ENCODE measurements at places on chromosomes 5 and 9.

- no peak for DNase-seq
Measured at GRCh38 chr9:135777623-135778177, 75.7 kb downstream of the KCNT1 start.

- DNase-seq, result no peak
Measured at GRCh38 chr9:97769208-97769607, 72.1 kb upstream of the XPA start.

- no peak for DNase-seq
Measured at GRCh38 chr5:65791712-65792673, 70.0 kb downstream of the NLN start.

GRCh38 chr9:110825950-110826349 lies 157.4 kb downstream of the MUSK start:
- DNase-seq, result no peak

DNA sequence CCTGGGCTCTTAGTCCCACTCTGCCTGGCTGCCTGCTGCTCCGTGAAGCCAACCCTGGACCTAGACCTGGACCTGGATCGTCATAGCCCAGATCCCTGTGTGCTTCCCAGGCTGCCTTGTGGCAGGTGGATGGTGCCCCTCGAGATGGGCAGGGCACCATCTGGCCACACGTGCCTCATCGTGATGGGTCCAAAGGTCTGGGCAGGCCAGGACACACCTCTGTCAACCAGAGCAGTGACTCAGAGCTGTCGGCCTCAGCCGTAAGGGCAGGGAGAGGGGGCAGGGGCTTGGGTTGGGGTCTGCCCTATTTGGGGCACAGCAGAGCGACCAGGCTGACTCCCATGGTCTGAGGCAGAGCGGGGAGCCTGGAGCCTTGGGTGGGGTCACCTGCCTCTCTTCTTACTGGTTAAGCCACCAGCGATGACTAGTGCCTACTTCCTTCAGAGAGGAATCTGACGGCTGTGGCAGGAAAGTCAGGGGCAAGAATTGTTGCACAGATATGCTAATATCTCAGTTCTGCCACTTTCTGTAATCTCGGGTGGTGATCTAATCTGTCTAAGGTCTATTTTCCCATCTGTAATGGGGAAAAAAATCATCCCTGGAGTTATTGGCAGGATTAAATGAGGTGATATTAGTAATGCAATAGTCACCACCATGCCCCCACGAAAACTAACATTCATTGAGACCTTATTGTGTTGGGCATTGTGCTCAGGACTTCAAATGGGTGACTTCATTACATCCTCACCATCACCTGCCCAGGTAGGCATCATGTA lies 3.2 kb upstream of the CDHR2 start:
- DNase-seq, result no peak

DNA sequence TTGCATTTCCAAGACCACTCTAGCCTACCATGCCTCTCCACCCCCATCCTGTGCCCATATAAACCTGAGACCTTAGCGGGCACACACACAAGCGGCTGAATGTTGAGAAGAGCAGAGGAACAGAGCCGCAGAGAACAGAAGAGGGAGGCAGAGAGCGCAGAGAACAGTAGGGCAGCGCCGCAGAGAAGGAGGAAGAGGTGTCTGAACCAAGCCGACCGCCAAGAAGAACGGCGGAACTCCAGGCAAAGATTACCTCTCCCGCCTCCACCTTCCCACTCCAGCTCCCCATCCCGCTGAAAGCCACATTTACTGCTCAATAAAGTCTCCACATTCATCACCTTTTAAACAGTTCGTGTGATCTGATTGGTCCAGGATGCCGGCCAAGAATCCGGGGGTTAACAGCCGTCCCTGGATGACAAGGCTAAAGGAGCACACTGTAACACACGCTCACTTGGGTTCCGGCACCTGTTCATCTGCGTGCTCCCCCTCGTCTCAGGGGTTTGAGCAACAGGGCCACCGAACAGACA lies 33.2 kb downstream of the GRIN3A start:
- no peak for DNase-seq

DNA sequence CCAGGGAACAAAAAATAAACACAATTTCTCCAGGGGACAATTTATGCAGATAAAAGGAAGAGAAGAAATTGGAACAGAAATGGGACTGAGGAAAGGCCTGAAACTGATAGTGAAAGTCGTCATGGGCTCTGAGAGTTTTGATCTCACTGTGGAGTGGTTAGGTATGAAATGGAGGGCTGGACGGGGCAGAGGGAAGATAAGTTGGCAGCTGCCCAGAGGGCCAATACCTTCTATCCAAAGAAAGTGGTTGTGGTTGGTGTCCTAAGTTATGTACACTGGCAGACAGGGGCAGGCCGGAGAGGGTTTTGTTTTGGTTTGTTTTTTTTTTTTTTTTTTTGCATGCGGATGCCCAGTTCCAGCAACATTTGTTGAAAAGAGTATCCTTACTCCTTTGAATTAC lies 46.1 kb downstream of the ZNF618 start:
- no peak for DNase-seq

DNA sequence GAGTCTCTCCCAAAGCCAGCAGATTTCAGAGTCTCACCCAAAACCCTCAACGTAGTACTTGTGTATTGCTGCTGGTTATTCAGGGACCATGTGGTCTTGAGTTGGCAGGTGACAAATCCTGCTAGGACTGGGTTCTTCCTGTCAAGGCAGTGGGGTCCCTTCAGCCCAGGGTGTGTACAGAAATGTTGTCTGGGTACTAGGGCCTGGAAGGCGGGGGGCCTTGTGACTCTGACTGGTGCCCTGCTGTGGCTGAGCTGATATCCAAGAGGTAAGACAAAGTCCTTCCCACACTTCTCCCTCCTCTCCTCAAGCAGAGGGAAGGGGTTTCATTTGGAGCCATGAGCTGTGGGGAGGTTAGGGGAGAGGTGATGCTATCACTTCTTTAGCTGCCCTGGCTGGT lies 58.8 kb downstream of the GABRA6 start:
- no peak for DNase-seq

GRCh38 chr5:75648712-75649111 lies 37.5 kb downstream of the ANKDD1B start:
- no peak for DNase-seq

GRCh38 chr9:4260661-4261060 lies 39.2 kb downstream of the GLIS3 start:
- no peak for DNase-seq

GRCh38 chr9:123866497-123866896 lies 63.4 kb downstream of the DENND1A start:
- DNase-seq, result no peak

Measured in NCI-H446 (cell line).